Pancreas (tissue), 10 donors: ENCODE measurements at places on chromosomes 1 and 21. TPM values are rescaled to one million over a fixed set of nuclear protein-coding genes. Genes with fewer than 3 reads are reported as not detected.

GRCh38 chr1:244545511-244545910 lies 84.4 kb downstream of the CATSPERE start:
- no peak for DNase-seq

- DNase-seq = peak; percentile 89
These were observed 25.6 kb downstream of the AK2 start for GRCh38 chr1:33010932-33011731.

- DNase-seq = no peak
These were observed at the start of gene PTPN7 for GRCh38 chr1:202160377-202160940. Gene PTPN7, minus strand, starts transcription at chr1:202160602. Its CDS starts 1,200 bp downstream, at chr1:202159402.

The NES gene
- total RNA-seq = 1.4 TPM

GRCh38 chr1:84892705-84893618 lies at the start of gene LPAR3:
Gene LPAR3, minus strand, starts transcription at chr1:84893206. Its CDS starts 27,086 bp downstream, at chr1:84866120.
- DNase-seq = peak; percentile 71

DNA sequence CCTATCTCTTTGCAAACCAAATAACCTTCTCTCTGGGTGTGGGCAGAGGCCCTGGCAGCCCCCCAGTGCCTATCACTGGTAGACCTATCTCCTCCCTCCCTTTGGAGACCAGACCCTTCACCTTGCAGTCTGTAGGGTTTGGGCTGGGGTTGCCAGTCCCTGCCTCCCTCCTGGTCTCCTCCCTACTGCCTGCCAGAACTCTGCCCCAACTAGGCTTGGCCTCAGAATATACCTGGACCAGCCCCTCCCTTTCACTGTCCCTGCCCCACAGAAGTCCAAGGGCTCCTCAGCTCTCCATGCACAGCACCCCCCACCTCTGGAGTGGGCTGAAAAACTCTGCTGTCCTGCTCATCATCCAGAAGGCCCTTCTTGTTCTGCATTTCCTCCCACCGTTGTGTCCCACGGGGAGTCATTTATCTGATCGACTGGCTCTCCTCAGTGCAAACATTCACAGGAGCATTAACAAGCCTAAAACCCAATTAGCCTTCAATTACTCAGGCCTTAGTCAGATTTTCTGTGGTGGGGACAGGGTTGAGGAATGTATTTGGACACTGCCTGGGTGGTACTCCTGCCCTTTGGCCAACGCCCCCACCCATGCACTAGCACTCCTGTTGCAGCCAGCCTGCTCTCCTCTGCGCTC lies 27.7 kb upstream of the DMBX1 start:
- no peak for DNase-seq

The TDRD5 gene
- total RNA-seq = 0.42 TPM

DNA sequence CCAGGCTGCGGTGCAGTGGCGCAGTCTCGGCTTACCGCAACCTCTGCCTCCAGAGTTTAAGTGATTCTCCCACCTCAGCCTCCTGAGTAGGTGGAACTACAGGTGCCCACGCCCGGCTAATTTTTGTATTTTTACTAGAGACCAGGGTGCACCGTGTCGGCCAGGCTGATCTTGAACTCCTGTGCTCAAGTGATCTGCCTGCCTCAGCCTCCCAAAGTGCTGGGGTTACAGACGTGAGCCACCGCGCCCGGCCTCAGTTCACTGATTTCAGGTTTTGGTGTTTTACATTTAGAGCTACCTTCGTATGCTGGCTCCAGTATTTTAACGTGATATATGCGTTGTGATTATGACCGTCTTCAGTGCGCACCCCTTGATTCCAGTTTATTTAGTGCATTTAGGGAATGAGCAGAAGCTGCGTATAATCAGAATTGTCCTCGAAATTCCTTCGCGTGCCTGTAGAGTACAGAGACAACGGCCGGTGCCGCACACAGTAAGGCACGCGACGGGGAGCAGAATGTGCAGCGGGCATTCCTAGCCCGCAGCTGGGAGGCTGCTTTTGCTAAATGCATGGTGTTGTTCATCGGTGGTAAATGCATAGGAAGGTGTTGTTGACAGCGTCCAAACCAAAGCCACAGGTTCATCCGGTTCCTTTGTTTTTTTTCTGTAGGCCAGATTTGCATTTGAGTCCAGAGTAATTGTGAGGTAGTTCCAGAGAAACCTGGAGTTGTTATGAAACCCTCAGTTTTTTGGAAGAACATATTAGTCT lies 48.9 kb upstream of the DIP2A start:
- DNase-seq = no peak

GRCh38 chr1:6103854-6104530 lies 58.3 kb downstream of the KCNAB2 start:
- no peak for DNase-seq

The CGN gene
- total RNA-seq = 40.0 TPM

GRCh38 chr1:189429610-189430009 lies 1048.1 kb downstream of the BRINP3 start:
- DNase-seq = no peak

- DNase-seq = no peak
These were observed 114.1 kb downstream of the ERG start for GRCh38 chr21:38384238-38384560.

The BRINP3 gene
- total RNA-seq = not detected

DNA sequence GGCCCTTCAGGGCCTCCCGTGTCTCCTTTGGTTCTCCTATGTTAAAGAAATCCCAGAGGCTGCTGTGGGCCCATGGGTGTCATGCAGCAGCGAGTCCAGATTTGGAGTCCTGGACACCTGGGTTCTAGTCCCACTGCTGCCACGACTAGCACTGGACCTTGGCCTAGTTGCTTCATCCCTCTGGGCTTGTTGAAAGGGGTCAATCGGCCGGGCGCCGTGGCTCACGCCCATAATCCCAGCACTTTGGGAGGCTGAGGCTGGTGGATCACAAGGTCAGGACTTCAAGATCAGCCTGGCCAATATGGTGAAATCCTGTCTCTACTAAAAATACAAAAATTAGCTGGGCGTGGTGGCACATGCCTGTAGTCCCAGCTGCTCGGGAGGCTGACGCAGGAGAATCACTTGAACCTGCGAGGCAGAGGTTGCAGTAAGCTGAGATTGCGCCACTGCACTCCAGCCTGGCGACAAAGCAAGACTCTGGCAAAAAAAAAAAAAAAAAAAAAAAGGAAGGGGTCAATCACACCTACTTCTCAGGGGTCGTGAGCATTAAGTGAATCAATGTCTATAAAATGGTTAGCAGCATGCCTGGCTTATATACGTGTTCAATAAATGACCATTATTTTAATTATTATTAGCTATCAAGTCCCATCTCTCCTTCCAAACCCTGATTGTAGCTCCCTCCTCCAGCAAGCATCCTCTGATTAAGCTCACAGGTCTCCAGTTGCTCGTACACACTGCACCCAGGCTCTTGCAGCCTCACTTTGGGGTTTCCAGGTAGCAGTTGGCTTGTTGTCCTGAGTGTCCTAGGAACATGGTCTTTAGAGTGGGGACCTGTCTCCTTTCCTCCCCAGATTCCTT lies 43.8 kb downstream of the KIRREL1 start:
- no peak for DNase-seq

The HECTD3 gene
- total RNA-seq = 29.1 TPM

The NPHS2 gene
- not detected for total RNA-seq

The ANGPTL7 gene
- total RNA-seq = 0.25 TPM

GRCh38 chr1:178134061-178134460 lies 40.2 kb downstream of the RASAL2 start:
- DNase-seq = no peak

The FMO3 gene
- total RNA-seq = 0.28 TPM

DNA sequence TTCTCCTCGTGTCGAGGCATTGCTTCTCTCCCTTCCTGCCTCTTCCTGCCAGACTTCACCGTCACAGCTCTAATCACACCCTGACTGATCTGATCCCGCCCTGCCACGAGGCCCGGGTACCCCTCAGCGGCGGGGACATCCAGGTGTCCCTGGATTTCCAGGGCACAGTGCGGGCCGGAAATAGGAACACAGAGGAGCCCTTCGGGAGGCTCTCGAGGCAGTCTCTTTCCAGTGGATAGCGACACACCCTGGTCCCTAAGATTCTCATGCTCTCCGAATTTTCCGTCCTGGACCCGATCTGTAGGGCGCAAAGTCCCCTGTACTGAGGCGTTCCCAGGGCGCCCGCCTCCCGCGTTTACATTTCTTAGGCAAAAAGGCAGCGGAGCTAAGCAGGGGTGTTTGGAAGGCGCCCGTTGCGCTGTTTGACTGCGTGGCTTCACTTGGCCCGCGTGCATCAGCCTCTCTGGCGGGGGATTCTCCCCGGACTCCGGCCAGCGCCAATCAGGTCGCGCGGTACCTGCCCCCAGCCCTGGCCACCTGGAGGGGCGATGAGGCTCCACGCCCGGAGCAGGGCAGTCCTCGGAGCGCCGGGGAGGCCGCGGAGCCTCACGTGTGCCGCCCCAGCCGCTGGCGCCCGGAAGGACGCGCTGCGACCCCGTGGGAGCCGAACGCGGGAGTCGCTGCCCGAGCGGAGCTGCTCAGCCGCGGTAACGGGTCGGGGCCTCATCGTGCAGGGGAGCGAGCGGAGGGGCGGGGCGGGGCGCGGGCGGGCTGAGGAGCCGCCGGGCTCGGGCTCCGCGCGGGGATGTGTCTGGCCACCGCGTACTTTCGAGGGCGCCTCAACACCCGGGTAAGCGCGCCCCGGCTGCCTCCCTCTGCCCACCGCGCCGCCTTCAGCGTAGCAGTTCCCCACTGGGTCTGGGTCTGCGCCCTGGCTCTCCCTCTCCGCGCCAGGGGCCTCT lies at the start of gene FAM163A:
Gene FAM163A, plus strand, starts transcription at position 575 of the 962 bp plus-strand sequence. CDS start 69,807 bp downstream, outside the sequence.
- no peak for DNase-seq
